Gastroesophageal sphincter (tissue), 4 donors: ENCODE measurements at places on chromosomes 7 and 10. TPM values are rescaled to one million over a fixed set of nuclear protein-coding genes. Genes with fewer than 3 reads are reported as not detected.

Gene OR6V1
- not detected for total RNA-seq

Gene GCK
- 4.2 TPM for total RNA-seq

Gene ZNF25
- total RNA-seq: 17.3 TPM

Gene CLDN12
- total RNA-seq: 23.6 TPM

Gene TMEM225B
- total RNA-seq: 1.6 TPM

Gene RNLS
- total RNA-seq: 25.1 TPM

Gene STAG3
- not detected for total RNA-seq

Gene NODAL
- not detected for total RNA-seq

- ATAC-seq: no peak
Observed at GRCh38 chr7:20827172-20827571, 40.5 kb upstream of the SP8 start.

GRCh38 chr7:39741942-39742623, 118.7 kb downstream of the RALA start:
- ATAC-seq: no peak

GRCh38 chr7:88985295-88985694, 189.8 kb upstream of the TEX47 start:
- ATAC-seq: no peak

- no peak for ATAC-seq
Observed at GRCh38 chr10:35392482-35393228, 56.3 kb downstream of the CCNY start.

- ATAC-seq: peak; percentile 35
Observed at GRCh38 chr10:74988054-74988775, 123.2 kb upstream of the SAMD8 start.

- no peak for ATAC-seq
Observed at GRCh38 chr10:88848499-88848898, 3.1 kb downstream of the ANKRD22 start.

GRCh38 chr7:101816595-101817470, 593 bp upstream of the CUX1 start:
- peak; percentile 44 for ATAC-seq

DNA sequence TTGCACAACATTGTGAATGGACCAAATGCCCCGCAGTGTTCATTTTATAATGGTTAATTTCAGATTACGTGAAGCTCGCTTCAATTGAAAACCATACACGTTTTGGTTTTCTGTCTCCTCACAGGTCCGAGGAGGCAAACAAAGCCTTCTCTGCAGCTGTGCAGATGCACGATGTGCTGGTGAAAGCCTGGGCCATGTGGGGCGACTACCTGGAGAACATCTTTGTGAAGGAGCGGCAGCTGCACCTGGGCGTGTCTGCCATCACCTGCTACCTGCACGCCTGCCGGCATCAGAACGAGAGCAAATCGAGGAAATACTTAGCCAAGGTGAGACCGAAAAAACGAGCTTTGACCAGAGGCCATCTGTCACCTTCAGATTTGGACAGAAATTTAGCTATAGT, 110.3 kb downstream of the TRRAP start:
- no peak for ATAC-seq

- ATAC-seq: no peak
Observed at GRCh38 chr10:14478201-14478600, 147.5 kb upstream of the FRMD4A start.

DNA sequence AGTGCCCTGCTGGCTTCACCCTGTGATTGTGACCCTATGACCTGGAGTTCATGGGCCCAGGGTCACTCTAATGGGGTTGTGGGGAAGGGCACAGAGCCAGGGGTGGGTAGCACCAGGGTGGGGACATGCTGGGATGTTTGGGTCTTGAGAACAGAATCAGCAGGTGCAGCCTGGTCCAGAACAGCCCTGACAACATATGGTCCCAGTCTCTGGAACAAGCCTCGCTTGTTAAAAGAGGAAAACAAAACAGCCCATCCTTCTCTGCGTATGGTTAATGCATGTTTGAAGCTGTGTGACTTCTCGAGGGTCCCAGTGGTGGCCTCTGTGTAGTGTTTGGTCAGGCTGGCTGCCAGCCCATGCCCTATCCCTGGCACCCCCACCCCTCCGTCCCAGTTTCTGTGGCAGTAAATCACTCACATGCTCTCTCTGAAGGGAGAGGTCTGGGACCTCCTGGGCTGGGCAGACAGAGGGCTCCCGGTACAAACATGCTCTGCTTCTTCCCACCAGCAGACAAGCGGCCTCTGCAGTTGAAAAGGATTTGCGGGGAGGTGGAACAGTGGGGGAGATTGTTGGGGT, 79.4 kb downstream of the FAM241B start:
- ATAC-seq: no peak

- ATAC-seq: no peak
Observed at GRCh38 chr10:480928-481552, 208.4 kb downstream of the DIP2C start.

- no peak for ATAC-seq
Observed at GRCh38 chr10:92291921-92292845, 1.2 kb downstream of the MARCHF5 start.

GRCh38 chr10:113177936-113178335, 227.9 kb downstream of the TCF7L2 start:
- ATAC-seq: no peak

GRCh38 chr10:122796796-122797195, 48.9 kb downstream of the CUZD1 start:
- ATAC-seq: no peak

- no peak for ATAC-seq
Observed at GRCh38 chr7:129832701-129833227, 120.0 kb downstream of the UBE2H start.

DNA sequence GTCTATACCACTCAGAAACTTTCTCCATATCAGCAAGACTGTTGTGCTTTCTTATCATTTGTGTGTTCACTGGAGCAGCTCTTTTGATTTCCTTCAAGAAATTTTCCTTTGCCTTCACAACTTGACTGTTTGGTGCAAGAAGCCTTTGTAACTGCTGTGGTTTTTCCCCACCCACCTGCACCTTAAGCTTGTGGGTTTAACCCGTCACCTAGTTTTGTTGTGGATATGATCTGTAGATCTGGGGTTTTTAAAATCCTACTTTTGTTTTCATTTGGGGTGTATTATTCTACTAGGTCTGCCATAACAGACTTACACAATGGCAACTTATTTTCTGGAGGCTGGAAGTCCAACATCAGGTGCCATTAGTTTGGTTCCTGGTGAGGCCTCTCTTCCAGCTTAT, 30.5 kb upstream of the CHST3 start:
- no peak for ATAC-seq

GRCh38 chr10:44801383-44802327, 109.5 kb upstream of the TMEM72 start:
- peak; percentile 84 for ATAC-seq

- ATAC-seq: no peak
Observed at GRCh38 chr7:12299367-12299766, 88.3 kb downstream of the TMEM106B start.

DNA sequence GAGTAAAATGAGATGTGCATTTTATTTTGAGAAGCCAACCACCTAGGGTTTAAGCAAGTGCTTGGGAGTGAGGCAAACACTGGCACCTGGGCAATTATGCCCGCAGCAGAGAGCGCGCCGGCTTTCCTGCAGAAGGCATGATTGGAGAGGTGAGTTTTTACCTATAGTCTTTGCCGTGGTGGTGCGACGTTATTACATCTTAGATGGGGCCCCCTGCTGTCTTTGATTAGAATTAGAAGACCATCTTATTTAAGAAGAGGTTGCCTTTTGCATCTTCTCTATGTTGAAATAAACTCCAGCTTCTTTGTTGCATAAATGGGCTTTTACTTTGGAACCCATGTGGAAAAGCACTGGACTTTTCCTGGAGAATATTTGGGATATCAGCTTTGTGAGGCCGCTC, 409.5 kb downstream of the GLRX3 start:
- no peak for ATAC-seq

DNA sequence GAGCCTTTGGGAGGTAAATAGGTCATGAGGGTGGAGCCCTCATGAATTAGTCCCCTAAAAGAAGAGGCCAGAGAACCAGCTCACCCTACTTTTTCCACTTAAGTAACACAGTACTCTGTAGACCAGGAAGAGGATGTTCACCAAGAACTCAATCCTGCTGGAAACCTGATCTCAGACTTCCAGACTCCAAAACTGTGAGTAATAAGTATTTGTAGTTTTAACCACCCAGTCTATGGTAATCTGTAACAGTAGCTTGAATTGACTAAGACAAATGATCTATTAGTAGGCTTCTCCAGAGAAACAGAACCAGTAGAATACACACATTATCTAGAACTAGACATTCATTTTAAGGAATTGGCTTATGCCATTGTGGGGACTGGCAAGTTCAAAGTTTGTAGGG, 51.5 kb downstream of the ANKMY2 start:
- ATAC-seq: no peak

DNA sequence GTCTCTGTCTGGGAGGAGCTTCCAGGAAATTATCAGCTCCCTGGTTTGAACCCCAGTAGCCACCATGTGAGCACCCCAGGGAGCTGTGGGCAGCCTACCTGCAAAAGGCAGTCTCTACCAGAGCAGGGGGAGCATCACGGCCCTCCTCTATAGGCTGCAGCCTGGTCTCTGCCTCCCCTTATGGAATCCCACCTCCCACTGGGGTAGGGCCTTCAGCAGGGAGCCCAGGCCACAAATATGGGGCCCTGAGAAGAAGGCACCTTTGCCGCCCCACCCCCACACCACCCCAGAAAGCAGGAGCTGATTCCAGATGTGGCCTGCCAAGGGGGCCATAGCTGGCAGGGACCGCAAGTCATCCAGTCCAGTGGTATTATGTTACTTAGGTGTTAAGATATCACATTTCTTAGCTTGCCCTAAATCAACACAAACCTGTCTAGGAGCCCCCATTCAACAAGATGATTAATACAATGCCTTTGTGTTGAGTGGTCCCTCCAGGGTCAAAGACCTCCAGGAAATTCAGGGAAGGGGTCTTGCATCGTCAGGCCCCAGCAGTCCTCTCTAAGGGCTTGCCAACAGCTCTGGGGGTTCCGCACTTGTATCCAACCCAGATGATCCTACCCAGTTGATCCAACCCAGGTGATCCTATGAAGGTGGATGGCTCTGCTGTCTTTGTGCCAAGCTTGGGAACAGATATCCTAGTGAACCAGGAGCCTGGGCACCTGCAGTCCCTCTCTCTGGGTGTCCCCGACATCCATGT, 114.9 kb downstream of the OAT start:
- ATAC-seq: no peak

DNA sequence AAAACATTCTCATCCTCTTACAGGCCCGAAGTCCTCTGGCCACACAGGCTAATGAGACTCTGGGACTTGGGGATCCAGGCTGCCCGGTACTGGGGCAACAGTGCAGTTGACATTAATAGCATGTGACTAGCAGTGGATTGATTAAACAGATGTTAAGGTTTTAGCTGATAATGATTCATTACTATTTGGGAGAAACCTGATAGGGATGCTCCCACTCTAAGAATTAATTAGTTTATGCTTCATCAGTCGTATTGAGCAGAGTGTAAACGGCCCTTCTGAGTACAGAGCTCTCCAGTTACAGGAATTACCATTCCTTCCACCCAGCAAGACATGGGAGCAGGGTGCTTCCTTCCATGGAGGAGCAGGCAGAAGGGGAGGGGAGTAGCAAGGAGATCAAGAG, 82.7 kb downstream of the RPS24 start:
- ATAC-seq: no peak

GRCh38 chr7:91811236-91811635, 69.3 kb downstream of the MTERF1 start:
- no peak for ATAC-seq

DNA sequence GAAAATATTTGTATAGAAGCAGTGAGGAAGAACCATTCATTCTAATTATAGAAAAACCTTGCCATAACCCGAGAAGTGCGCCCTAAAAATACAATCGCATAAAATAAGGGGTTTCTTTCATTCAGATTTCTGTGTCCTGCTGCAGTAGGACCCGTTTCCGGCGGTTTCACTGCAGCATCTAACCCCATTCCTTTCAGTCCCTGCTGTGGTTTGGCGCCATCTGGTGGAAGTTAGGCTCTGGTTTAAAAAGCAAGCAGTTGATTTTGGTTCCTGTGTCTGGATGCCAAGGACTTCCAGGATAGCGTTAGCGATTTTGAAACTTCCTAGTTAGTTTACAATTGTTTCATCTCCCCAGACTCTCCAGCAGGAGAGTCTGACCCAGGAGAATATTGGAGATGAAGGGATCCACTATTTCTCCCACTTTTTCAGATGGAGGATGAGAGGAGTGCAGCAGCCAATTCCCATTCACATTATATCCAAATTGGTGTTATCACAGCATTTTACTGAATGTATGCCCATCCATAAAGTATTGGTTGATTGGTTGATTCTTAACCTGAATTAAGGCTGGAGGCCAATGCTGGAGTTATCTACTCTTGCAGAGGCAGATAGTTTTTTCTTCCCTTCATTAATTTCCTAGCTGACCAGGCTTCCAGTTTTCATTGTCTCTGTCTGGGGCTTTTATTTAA, 128.8 kb upstream of the CACNA2D1 start:
- ATAC-seq: peak; percentile 84

GRCh38 chr10:121684276-121684675, 86.0 kb upstream of the FGFR2 start:
- ATAC-seq: no peak

- no peak for ATAC-seq
Observed at GRCh38 chr10:93773120-93773519, 15.4 kb downstream of the LGI1 start.

DNA sequence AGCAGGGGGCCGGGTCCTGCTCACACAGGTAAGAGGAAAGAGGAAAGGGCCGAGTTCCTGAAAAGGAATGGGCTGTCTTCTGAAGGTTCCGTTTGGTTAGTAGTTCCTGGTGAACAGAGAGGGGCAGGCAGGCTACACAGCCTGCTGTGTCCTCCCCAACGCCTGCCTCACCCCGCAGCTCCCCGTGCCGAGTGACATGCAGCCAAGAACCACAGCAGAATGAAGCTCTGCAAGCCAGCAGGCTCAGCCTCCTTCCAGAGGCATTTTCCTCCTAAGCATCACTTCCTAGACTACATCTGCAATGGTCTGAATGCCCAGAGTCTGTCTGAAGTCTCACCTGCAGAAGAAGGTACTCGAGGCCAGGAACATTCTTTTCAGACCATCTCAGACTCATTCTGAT, 202.4 kb upstream of the TCERG1L start:
- ATAC-seq: no peak

DNA sequence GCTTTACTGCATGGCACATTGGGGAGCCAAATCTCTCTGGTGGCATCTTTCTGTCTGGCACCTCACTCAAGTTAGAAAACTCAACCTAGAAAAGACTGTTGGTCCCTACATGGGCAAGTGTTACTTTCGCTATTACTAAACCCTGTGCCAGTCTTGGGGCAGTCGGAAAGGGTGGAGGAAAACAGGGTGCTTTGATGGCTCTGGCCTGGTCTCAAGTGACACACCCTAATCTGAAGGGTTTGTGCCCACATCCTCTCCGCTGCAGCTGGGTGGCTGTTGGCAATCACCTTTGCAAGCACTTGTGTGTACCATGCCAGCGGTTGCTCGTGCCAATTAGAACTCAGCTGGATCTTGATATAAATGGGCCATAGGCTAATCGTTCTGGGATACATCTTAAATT, 159.8 kb upstream of the ITGB1 start:
- ATAC-seq: no peak

- ATAC-seq: no peak
Observed at GRCh38 chr10:7412928-7413282, 2.1 kb upstream of the SFMBT2 start.
